ENCODE measurements at places on chromosomes 2 and 18.

- no peak for DNase-seq
These were observed 655.0 kb upstream of the CDH2 start for GRCh38 chr18:28831908-28832307.

DNA sequence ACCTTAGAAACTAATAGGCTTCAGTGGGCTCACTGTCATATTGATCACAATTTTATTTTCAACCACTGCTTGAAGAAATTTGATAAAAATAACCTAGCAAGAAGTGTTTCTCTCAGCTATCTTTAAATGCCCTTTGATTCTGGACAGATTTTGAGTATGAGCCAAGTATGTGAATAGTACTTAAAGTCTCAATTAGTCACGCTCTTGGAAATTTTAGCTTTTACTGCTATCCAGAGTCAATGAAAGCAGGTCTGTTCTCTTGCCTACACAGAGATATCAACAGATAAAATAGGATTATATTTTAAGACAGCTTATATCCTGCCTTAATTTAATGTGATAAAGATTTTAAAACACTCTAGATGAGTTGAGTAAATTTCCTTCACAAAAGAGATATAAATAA, 337.3 kb downstream of the CBLN2 start:
- no peak for DNase-seq

DNA sequence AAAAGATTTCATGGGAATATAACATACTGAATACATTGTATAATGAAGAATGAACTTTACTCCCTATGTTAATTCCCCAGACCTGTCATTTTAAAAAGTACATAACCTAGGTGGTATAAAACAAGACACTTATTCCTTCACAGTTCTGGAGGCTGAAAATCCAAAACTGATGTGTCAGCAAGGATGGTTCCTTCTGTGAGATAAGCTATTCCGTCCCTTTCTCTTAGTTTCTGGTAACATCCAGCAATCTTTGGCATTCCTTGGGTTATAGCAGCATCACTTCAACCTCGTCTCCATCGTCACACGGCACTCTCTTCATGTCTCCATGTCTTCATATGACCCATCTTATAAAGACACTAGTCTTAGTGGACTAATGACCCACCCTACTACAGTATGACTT, 93.9 kb downstream of the ASXL2 start:
- DNase-seq = no peak

DNA sequence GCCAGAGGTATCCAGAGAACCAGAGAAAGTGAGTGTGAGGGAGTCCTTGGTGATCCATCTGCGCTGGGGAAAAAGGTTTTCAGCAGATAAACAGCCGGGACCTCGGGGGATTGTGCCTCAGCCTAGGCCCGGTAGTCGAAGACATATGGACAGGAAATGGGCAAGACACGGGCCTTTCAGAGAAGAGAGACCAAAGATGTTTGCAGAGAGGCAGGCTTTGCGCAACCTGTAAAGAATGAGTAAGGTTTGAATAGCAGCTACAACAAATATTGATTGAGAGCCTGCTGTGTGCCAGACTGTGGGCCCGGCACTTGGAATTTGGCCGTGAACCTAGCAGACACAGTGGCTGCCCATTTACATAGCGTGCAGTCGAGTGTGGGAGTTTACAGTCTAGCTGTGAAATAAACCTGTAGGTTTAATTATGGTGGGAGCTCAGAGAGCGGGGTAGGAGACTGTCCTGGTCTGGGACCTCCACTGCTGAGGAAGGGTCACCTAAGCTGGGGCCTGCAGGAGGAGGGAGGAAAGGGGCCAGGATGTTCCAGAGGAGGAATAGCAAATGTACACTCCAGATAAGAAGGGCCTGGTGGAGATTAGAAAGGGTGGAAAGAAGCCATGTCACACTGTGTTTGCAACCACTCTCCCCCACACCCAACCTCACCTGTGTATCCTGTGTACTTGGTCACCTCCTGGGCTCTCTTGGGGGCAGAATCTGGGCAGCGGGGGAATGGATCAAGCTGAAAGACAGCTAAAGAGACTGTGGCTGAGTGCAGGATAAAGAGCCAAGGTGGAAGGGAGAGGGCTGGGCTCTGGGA, 3.0 kb downstream of the SH2D6 start:
- DNase-seq = no peak

GRCh38 chr18:68723539-68723938, 8.6 kb upstream of the TMX3 start:
- DNase-seq = no peak

GRCh38 chr2:42089340-42089925, 41.6 kb downstream of the PKDCC start:
- peak; percentile 69 for DNase-seq

DNA sequence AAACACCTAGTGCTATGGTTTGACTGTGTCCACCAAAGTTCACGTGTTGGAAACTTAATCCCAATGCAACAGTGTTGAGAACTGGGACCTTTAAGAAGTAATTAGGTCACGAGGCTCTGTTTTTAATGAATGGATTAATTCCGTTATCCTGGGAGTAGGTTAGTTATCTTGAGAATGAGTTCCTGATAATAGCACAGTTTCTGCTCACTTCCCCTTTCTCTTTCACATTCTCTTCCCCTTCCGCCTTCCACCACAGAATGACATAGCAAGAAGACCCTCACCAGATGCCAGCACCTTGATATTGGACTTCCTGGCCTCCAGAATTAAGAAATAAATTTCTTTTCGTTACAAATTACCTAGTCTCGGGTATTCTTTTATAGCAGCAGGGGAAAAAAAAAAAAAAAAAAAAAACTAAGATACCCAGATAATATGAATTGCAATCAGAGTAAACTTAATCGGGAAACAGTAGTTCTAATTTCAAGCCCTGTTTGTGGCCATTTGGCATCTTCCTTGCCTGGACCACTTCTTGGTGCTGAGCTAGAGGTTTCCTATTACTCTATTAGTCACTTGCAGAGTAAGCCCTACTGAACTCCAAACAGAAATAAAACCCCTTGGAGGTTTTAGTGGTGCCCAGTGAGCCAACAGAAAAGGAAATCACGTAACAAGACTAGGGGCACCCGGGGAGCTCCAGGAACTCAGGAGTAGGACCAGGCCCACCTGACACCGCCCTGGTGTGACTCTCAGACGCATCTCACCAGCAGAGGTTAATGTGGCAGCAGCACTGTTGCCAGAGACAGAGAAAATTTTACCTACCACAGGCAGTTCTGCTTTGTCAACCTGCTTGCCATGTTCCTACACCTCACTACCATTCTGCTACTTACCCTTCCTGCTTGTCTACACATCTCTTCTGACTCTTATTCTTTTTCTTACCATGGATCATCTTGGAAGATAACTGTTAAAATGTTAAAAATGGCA, 147.6 kb upstream of the CAB39 start:
- DNase-seq = no peak

DNA sequence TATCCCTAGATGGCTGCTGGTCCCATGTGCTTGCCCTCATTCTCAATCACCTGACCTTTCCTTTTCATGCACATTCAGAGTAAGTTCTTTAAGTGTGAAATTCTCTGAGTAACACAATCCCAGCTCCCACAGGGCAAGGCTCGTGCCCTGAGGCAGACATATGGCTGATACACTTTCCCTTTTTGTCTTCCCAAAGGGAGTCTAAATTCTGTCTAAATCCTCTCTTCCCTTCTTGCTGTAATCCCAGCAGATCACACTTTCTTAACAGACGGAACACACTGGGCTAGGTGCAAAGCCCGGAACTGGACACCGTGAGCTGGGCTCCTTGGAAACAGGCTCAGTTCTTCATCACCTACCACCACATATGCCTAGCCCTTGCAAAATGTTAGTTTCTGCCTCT, 147.6 kb downstream of the GALNT14 start:
- DNase-seq = no peak

DNA sequence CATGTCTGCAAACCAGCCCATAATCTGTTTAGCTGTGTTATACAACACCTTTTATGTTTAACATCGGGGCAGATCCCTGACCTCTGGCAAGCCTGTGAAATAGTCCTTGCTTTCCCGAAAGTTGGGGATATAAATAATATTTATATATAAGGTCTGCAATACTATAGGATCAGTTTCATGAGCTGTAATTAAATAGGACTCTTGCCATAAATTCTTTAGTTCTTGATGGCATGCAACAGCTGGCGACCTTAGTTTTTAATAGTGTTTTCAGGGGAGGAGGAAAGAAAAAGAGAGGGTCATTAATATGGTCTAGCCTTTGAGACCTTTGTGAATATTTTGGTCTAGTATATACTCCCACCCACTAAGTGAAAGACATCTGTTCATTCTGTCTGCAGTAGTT, 166.5 kb downstream of the MTX2 start:
- no peak for DNase-seq

DNA sequence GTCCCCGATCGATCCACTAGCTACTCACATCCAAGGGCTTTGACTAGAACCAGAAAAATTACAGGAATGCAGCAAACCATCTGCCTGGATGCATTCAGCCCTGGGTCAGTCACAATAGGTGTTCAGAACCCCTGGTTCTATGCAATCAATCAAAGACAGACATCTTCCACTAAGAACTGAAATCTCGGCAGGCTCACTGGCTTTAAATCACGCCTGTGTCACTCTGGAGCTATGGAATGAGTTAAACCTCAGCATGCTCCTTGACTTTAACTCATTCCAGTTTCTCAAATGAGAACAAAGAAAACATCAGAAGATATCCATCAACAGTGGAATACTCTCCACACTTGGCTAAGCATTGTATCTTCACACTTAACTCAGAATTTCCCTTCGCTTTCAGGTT, 68.1 kb upstream of the SPTBN1 start:
- DNase-seq = no peak

DNA sequence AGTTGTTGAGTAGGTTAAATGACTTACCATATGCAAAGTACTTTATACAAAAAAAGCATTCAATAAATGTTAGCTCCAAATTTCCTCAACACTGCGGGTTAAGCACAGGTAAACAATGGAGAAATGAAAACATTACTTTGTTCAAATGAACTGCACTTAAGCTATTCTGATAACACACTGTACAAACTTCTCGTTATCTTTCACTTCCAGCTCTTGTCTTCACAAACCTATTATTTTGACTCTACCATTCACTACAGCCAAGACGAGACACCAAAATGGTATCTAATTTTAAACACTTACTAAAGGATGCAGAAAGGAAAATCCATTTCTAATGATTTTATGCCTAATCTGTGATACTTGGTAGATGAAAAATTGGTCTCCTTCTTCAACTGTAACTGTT, 43.8 kb downstream of the SLC40A1 start:
- no peak for DNase-seq

DNA sequence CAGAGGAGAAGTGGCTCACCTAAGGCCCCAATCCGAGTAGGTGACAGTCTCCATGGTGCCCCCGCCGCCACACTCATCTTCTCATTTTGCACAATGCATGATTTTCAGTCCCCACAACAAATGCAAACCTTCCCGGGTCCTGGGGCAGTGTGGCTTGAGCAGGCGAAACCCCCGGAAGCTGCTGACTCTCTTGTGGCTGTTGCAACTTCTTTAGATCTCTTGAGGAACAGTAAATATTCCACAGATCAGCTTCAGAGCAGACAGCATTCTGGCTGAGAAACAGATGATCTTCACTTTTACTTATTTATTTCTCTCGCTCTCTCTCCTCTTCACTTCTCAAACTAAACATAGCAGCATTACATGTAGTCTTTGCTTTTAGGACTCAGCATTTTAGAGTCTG, 51.9 kb downstream of the ASAP2 start:
- no peak for DNase-seq

GRCh38 chr2:241573741-241574140, 15.2 kb downstream of the BOK start:
- DNase-seq = no peak

DNA sequence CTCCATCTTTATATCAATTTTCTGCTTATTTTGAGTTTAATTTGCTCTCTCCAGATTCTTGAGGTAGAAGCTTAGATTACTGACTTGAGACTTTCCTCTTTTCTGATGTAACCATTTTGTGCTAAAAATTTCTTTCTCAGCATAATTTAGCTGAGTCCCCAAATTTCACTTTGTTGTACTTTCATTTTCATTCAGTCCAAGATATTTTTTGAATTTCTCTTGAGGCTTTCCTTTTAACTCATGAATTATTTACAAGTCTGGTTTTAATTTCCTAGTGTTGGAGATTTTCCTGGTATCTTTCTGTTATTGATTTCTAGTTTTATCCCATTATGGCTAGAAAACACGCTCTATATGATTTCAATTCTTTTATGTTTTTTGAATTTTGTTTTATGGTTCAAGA, 144.7 kb upstream of the PGAP1 start:
- no peak for DNase-seq

- DNase-seq = peak; percentile 32
These were observed 1.3 kb upstream of the ACKR3 start for GRCh38 chr2:236568068-236568921.
